ENCODE measurements at places on chromosomes 6 and 20. TPM values are rescaled to one million over a fixed set of nuclear protein-coding genes. Genes with fewer than 3 reads are reported as not detected.

The ACAT2 gene
- total RNA-seq = 121 TPM

The PNPLA1 gene
- not detected for total RNA-seq

The MEI4 gene
- not detected for total RNA-seq

The CFAP61 gene
- total RNA-seq = 0.26 TPM

The RBL1 gene
- total RNA-seq = 9.1 TPM

The RBBP8NL gene
- total RNA-seq = not detected

The HLA-DOA gene
- not detected for total RNA-seq

The STK4 gene
- 22.9 TPM for total RNA-seq

The DLK2 gene
- under 0.01 TPM for total RNA-seq

The WFDC12 gene
- total RNA-seq = not detected

The CST5 gene
- not detected for total RNA-seq

The PLCB4 gene
- 13.7 TPM for total RNA-seq

The KIF25 gene
- total RNA-seq = 0.26 TPM

The PPP1R18 gene
- total RNA-seq = 44.4 TPM

DNA sequence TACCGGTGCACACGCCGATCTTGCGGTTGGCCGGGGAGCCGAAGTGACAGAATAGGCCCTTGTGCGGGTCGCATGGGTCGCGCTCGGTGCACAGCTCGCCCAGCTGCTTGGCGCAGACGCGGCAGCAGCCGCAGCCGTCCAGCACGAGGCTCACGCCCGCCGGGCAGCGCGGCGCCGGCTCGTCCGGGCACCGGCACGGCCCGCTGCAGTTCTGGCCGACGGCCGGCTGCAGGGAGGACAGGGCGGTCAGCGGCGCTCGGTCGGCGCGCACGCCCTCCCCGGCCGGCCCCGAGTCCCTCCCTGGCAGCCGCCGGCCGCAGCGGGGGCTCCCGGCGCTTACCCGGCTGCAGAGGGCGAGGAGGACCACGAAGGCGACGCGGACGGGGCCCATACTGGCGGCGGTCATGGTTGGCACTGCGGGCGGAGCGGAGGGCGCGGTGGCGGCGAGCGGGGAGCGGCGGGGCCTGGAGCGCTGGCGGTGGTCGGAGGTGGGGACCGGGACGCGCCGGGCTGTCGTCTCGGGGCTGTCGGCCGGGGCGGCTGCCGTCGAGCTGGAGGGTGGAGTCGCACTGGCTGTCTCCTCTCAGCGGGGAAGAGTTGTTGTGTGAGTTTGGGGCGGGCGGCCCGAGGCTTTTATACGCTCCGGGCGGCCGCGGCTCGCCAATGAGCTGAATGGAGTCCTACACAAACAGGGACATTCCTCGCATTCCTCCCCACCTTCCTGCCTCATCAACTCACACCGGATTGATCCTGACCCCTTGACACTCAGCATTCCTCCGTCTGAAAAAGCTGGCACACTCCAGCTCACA lies at the start of gene CCN2:
Gene CCN2 (minus strand): TSS at position 606 of the 809 bp plus-strand sequence. CDS start 200 bp downstream, at position 406.
- peak within 1 kb of the TSS; percentile 72 for H3K4me3 ChIP-seq
- H3K36me3 ChIP-seq = peaks cover 4% of the 10 kb centered on the region
- H3K27ac ChIP-seq = peak within 1 kb of the TSS; percentile 94
- peak; percentile 99 for DNase-seq

DNA sequence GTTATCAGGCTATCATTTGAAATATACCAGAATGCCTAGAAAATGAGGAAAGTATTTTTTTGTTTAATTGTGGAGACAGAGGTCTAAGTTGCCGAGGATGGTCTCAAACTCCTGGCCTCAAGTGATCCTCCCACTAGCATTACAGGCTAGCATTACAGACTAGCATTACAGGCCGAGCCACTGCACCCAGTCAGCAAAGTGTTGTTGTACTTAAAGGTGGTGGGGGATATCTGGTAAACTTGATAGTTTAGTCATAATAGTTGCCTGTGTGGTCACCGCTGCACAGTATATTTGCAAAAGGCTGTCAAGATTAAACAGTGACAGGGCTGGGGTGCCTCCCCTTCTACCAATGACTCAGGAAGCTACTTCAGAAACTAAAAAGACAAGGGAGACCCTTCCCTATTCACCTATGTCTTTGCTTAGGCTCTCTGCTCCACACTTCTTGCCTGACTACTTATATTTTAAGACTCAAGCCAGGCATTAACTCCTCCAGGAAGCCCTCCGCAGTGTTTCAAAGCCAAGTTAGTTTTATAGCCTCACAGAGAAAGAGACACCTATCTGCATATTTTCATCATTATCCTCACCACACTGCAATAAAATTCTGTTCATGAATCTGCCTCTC lies 3.1 kb upstream of the AKIRIN2 start:
- no peak overlapping the region for H3K4me3 ChIP-seq
- H3K36me3 ChIP-seq = no peaks in the 10 kb centered on the region
- DNase-seq = peak; percentile 78
- H3K4me1 ChIP-seq = peaks cover 6% of the 10 kb centered on the region
- no peaks in the 10 kb centered on the region for H3K27me3 ChIP-seq

- no peak overlapping the region for H3K27ac ChIP-seq
- H3K4me3 ChIP-seq = no peak overlapping the region
- H3K27me3 ChIP-seq = peaks cover 2% of the 10 kb centered on the region
These were observed 105.2 kb upstream of the FOXC1 start for GRCh38 chr6:1504465-1504864.

DNA sequence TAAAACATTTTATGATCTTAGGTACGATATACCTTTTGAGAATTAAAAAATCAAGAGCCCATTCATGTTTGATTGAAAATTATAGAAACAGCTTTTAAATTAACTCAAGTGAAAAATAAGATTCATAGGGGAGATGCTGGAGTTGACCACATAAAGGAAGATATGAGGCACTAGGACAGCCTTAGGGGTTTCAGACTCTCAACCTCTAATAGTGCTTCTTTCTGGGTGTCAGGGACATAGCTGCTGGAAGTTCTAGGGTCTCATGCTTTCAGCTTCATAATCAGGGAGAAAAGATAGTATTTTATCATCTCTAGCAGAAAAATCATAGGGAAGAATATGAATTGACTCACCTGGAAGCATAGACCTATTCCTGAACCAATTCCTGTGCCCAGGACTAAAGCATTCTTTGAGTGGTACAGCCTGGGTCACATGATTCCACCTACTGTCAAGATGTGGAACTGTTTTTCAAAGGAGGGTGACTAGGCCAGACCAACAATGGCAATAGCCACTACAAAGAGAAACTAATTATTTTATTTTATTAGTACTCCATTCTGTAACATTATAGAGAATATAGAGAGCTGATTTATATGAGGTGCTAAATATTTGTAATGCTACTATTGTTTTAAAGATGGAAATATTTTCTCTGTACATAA lies 27.8 kb upstream of the CENPW start:
- H3K4me3 ChIP-seq = no peak overlapping the region
- DNase-seq = peak; percentile 1
- H3K36me3 ChIP-seq = no peaks in the 10 kb centered on the region
- H3K27me3 ChIP-seq = no peaks in the 10 kb centered on the region
- H3K27ac ChIP-seq = no peak overlapping the region
- no peaks in the 10 kb centered on the region for H3K4me1 ChIP-seq

DNA sequence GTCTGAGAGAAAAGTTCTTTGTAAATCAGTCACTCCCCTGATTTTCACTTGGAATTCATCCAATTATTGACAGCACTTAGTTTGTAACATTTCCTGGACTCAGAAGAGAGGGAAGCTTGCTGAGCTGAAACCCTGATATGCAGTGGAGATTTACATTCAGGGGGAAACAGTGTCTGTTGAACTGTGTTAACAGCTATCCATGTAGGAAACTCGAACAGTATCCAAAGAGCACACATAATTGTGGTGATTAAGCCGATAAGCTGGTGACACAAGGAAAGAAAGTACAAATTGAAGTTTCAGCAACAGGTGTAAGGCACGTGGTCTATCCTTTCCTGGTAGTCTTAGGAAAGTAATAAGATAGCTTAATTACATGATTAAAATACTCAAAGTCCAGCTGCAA lies 78.1 kb upstream of the FLRT3 start:
- H3K27me3 ChIP-seq = no peaks in the 10 kb centered on the region
- H3K4me1 ChIP-seq = no peaks in the 10 kb centered on the region
- no peak overlapping the region for H3K4me3 ChIP-seq
- no peak for DNase-seq
- no peak overlapping the region for H3K27ac ChIP-seq

GRCh38 chr6:50249493-50249892 lies 199.8 kb upstream of the DEFB112 start:
- DNase-seq = peak; percentile 91
- no peak overlapping the region for H3K4me3 ChIP-seq
- no peak overlapping the region for H3K27ac ChIP-seq
- H3K4me1 ChIP-seq = no peaks in the 10 kb centered on the region
- H3K36me3 ChIP-seq = no peaks in the 10 kb centered on the region

DNA sequence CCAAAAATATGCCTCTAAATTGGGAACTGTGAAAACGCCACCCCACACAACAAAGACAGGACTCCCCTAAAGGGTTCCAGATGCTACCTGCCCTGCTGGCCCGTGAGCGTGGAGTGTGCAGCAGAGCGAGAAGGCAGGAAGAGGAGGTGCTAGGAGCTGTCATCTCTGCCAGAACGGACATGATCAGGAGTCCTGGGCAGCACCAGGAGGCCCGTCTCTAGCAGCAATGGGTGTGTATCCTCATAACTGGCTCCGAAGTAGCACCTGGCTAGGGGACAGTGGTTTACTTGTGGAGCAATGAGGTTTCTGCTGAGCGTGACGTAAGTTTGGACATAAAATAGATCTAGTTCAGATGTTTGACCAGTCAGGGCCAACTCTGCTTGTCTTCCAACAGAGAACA lies 226.0 kb downstream of the CDH4 start:
- no peak for DNase-seq
- no peaks in the 10 kb centered on the region for H3K27me3 ChIP-seq
- H3K36me3 ChIP-seq = no peaks in the 10 kb centered on the region
- no peaks in the 10 kb centered on the region for H3K4me1 ChIP-seq
- H3K4me3 ChIP-seq = no peak overlapping the region

DNA sequence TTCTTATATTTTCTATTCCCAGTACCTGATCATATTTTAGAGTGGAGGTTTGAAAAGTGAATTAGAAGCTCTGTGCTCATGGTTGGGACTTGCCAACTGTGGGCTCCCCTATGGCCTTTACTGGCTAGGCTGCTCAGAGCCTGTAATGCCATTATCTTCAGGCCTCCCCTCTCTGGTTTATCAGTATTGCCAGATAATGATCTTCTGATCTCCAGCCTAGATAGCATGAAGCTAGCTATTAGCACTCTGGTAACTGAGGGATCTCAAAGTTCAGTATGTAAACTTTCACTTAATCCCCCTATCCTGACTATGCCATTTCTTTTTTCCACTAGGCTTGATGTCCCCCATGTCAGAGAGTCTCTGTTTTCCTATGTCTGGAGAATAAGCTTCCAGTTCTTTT lies 393.7 kb upstream of the CITED2 start:
- no peak overlapping the region for H3K4me3 ChIP-seq
- H3K36me3 ChIP-seq = no peaks in the 10 kb centered on the region
- no peak for DNase-seq
- H3K4me1 ChIP-seq = peaks cover 13% of the 10 kb centered on the region
- no peaks in the 10 kb centered on the region for H3K27me3 ChIP-seq

DNA sequence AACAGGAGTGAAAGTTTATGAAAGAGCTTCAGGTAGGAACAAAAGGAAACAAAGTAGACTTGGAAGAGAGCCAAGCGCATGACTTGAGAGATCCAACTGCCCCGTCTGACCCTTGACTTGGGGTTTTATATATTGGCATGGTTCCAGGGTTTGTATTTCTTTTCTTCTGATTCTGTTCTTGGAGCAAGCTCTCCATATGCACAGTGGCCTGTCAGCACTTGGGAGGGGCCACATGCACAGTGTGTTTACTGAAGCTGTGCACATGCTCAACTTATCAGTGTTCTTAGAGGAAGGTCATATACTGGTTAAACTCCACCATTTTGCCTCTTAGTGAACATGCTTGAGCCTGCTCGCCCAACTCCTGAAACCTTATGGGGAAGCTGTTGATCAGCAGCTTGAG lies 953.7 kb downstream of the TFAP2A start:
- no peaks in the 10 kb centered on the region for H3K27me3 ChIP-seq
- H3K4me3 ChIP-seq = no peak overlapping the region
- DNase-seq = no peak
- H3K4me1 ChIP-seq = no peaks in the 10 kb centered on the region

DNA sequence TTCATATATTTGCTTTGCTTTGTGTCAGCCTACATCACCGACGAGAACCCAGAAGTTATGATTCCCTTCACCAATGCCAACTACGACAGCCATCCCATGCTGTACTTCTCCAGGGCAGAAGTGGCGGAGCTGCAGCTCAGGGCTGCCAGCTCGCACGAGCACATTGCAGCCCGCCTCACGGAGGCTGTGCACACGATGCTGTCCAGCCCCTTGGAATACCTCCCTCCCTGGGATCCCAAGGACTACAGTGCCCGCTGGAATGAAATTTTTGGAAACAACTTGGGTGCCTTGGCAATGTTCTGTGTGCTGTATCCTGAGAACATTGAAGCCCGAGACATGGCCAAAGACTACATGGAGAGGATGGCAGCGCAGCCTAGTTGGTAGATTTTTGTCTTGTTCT lies 28.5 kb downstream of the DSE start:
- DNase-seq = no peak
- H3K4me3 ChIP-seq = no peak overlapping the region
- H3K27ac ChIP-seq = no peak overlapping the region
- H3K27me3 ChIP-seq = no peaks in the 10 kb centered on the region
- H3K4me1 ChIP-seq = peaks cover 15% of the 10 kb centered on the region

- H3K27ac ChIP-seq = peak within 1 kb of the TSS; percentile 79
- DNase-seq = peak; percentile 87
- peak within 1 kb of the TSS; percentile 45 for H3K4me3 ChIP-seq
- H3K36me3 ChIP-seq = no peaks in the 10 kb centered on the region
These were observed at the start of gene UTRN for GRCh38 chr6:144284783-144285547. Gene UTRN, plus strand, starts transcription at chr6:144285335. Its CDS starts 6,494 bp downstream, at chr6:144291829.

- no peak overlapping the region for H3K27ac ChIP-seq
- no peaks in the 10 kb centered on the region for H3K27me3 ChIP-seq
These were observed 82.2 kb upstream of the NAA20 start for GRCh38 chr20:19934792-19935491.

GRCh38 chr6:3269281-3269975 lies 10.7 kb downstream of the PSMG4 start:
- no peak for DNase-seq
- no peaks in the 10 kb centered on the region for H3K27me3 ChIP-seq
- H3K27ac ChIP-seq = no peak overlapping the region
- H3K4me1 ChIP-seq = no peaks in the 10 kb centered on the region
- H3K4me3 ChIP-seq = no peak overlapping the region

DNA sequence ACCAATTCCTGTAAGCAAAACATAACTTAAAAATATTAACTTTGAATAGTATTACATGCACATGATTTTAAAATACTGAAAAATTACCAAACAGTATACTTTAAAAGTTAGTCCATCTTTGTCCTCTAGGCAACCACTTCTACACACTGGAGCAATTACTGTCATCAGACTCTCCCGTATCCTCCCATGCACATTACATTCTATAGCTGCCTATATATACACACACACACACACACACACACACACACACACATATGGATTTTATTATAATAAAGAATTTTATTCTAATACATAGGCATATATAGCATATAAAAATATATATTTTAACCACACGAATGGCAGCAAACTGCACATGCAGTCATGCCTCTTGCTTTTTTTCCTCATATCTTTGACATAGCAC lies 8.2 kb downstream of the REV3L start:
- no peak overlapping the region for H3K4me3 ChIP-seq
- H3K27me3 ChIP-seq = no peaks in the 10 kb centered on the region
- H3K27ac ChIP-seq = no peak overlapping the region
- H3K4me1 ChIP-seq = peaks cover 14% of the 10 kb centered on the region
- no peaks in the 10 kb centered on the region for H3K36me3 ChIP-seq

GRCh38 chr20:60060006-60060557 lies 101.9 kb downstream of the CDH26 start:
- H3K36me3 ChIP-seq = no peaks in the 10 kb centered on the region
- H3K27me3 ChIP-seq = no peaks in the 10 kb centered on the region
- no peak overlapping the region for H3K27ac ChIP-seq
- H3K4me3 ChIP-seq = no peak overlapping the region

Data from fibroblast of lung (primary cell).